ENCODE measurements at places on chromosomes 7 and 10.

GRCh38 chr10:92219559-92219958 is 71.3 kb downstream of the CPEB3 start:
- DNase-seq = no peak

- no peak for DNase-seq
These were observed 21.2 kb downstream of the HEPACAM2 start for GRCh38 chr7:93205046-93205445.

DNA sequence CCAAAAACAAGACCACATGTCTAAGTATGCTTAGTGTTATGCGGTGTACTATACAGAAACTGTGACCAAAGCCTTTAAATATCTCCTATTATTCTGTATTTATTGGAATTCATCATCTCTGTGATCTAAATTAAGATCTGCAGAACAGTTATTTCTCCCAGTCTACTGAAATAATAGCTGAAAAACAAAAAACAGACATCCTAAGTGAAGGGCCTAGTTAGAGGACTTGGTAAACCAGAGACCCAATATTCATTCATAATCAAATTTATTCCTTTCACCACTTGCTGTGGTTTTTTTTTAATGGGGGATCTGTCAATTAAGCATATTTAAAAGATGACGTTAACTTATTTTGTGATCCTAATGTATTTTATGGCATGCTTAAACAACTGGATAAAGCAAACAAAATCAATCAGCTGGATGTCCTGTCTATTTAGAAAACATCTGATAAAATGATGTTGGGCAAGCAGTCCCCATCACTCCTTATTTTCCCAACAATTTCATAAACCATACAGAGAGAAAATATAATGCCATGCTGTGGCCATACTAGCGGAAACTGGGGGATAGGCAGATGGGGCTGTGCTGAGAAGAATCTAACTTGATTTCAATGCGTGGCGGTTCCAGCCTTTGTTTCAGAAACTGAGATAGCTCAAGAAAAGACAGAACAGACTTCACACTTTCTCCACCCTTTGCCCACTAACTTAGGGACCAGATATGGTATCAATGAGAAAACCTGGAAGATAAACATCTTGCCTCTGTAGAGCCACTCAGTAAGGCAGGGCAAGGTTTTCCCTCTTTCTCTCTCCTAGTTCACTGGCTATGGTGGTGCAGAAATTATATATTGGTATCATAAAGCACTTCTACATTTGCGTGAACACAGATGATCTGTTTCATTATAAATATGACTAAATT is 32.9 kb downstream of the ICA1 start:
- DNase-seq = no peak

DNA sequence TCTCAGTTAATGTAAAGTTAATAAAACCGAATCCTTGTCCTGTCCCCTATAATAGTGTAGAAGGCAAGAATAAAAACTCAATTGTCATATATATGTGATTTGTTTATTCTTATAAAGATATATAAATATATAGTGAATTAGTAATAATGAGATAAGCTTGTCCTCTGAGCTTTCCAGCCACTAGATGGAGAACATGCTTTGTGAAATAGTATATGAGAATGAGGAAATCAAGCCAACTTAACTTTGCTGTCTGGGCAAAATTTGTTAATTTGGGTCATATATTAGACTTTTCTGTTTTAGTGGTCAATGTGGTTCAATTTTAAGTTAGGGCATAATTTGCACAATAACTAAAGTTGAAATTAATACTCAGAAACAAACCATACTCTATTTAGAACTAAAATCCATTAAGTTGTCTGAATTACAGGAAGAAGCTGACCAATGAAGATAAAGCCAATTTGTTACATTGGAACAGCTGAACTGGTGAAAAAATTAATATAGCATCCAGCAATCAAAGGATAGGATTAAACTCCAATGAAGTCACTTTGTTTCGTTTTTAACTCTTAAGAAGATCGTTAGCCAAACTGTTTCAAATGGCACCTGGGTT is 595.0 kb downstream of the ARL4A start:
- DNase-seq = no peak

- DNase-seq = peak; percentile 22
These were observed 78.8 kb upstream of the GSDME start for GRCh38 chr7:24836084-24836483.

DNA sequence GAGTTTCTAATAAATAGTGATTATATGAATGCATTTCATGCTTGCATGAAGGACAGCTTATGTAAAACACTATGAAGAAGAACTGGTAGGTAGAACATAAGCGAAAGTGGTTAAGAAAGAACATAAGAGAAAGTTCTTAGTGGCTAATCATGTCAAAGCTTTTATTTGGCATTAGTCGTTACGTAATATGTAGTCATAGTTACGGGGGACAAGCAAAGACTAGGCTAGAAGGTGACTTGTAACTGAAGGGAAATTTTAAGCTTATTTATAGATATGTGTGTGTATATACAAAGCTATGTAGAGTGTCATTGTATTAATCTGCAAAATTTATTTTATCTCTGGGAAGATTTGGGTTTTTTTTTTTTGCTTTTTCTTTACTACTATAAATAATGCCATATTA is 36.9 kb downstream of the CAPZA2 start:
- peak; percentile 14 for DNase-seq

DNA sequence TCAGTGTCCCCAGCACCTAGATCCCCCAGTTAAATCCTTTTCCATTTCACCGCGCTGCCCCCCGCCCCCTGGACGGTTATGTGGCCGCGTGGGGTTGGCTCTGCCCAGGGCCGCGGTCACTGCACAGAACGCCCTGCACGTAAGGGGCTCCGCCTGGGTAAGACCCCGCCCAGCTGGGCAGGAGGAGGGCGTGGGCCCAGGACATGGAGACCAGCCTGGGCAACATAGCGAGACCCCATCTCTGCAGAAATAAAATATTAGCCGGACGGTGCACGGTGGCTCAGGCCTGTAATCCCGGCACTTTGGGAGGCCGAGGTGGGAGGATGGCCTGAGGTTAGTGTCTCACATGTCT is 650 bp upstream of the ZFAND2A start:
- DNase-seq = peak; percentile 47

GRCh38 chr10:73517166-73517888 is 21.5 kb upstream of the PPP3CB start:
- DNase-seq = no peak

GRCh38 chr7:1210321-1210978 is 22.2 kb upstream of the UNCX start:
- no peak for DNase-seq

DNA sequence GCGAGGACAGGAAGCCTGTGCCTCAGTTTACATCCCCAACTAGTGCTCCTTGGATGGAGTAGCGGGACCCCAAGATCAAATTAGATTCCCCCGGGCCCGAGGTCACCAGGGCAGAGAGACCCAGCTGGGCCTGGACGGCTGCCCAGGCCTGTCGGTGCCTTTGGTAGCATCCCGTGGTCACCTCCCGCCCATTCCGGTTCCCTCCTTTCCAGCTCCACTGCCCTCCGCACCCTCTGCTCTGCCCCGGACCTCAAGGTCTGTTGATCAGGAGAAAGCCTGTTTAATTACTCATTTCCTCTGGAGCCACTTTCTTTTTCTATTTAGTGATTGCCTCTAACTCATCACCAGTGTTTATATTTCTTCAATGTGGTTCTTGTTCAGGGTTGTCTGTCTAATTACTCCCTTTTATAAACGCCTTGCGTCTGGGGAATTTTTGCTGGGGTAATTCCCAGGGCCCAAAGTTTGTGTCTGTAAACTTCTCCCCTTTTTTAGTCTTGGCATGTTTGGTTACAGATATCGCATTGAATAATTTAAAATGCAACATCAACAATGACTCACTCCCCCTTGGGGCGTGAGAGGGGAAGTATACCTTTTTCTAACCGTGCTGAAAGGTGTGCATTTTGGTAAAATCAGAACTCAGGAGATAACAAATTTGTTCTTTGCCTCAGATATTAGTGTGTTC is 1.9 kb downstream of the FOXK1 start:
- peak; percentile 48 for DNase-seq

- DNase-seq = no peak
These were observed 31.7 kb downstream of the GRIFIN start for GRCh38 chr7:2444476-2444875.

GRCh38 chr7:39691821-39692220 is 68.4 kb downstream of the RALA start:
- no peak for DNase-seq

DNA sequence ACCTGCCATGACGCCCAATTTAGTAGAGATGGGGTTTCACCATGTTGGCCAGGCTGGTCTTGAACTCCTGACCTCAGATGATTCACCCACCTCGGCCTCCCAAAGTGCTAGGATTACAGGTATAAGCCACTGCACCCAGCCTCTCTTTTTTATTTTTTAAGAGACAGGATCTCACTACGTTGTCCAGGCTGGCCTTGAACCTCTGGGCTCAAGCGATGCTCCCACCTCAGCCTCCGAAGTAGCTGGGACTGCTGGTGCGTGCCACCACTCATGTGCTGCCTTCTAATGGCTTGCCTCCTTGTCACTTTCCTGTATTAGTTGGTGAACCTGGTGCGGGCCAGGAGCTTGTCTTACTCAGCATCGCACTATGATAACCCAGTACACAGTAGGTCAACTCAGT is 27.0 kb downstream of the KLRG2 start:
- no peak for DNase-seq

DNA sequence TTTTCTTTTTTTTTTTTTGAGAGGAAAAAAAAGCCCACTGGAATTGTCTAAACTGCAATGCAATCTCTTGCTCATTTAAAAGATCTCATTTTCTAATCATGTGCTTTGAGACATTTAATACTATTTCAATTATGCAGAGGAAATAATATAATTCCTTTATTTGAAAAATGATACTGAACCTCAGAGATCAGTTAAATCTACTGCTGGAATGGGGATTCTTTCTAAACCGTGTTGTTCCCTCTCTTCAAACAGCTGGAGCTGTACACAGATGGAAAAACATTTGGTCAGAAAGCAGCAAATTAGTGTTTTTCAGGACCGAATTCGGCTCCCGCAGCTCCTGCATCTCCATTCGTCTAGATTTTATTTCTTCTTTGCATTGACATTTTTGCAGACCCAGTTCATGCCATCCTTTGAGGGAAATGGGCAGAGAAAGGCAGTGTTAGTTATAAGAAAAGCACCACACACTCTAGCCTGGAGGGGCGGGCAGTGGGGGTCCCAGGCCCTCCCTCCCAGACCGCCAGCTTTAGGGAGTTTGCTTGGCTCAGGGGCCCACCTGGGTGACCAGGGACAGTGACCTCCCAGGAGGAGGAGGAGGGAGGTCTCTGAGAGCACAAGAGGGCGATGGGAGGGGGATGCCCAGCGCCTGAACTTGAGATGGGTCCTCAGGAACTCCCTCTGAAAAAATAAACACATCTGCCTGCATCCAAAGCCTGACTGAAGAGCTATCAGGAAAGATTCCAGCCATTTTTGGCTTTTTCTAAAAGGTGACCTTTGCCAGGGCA is 32.4 kb downstream of the TRIM8 start:
- DNase-seq = peak; percentile 3

DNA sequence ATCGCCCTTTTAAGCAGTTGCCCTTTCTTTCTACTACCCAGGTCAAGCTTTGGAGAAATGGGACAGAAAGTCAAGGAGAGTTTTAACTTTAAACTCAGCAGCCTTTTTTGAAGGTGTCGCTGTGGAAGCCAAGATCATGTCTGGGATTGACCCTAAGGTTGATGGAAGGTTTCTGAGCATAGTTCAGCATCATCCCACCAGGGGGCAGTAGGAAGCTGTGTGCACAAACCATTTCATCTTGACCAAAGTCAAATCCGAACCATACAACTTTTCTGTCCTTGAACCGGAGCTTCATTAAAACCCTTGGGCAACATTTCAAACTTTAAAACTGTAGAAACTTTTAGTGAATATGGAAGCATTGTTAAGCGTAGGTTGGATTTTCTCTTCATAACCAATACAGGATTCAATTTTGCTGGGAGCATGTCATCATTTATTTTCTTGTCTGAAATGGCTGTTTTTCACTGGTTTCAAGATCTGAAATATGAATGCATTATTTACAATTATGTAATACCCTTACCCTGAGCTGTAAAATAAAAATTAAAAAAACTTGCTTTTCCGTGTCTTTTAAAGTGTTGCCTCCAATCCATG is 214.4 kb upstream of the KIAA1217 start:
- DNase-seq = peak; percentile 37

- DNase-seq = no peak
These were observed 27.9 kb downstream of the LRRC20 start for GRCh38 chr10:70354556-70354955.

DNA sequence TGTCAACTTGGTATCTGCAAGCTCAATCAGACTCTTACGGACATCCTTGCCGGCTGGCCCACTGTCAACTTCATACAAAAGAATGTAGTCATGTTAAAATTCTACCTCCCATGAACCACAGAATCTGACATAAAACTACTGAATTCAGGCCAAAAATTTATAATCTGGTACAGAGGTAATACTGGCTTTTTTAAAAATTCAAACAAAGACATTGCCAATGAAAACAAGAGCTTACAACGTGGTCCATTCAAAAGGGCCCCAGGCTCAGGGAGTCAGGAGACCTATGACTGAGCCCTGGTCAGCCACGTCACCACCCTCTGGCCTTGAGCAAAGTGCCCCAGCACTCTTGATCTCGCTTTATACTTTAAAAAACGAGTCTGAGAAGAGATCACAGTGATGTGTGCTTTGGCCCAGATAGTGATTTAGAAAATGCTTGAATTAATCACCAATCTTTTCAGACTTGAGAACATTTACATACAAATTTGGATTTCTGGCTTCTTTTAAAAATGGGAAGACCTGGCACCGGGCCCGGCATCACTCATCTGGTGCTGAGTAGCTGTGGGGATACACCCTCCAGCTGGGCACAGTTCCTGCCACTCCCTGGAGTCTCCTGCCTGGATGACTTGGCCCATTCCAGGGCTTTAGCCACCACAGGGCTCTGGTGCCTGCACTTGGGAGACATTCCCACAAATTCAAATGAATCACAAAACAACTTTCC is 94.1 kb downstream of the PIP4K2A start:
- no peak for DNase-seq

GRCh38 chr10:8815969-8816368 is 761.5 kb downstream of the GATA3 start:
- no peak for DNase-seq

DNA sequence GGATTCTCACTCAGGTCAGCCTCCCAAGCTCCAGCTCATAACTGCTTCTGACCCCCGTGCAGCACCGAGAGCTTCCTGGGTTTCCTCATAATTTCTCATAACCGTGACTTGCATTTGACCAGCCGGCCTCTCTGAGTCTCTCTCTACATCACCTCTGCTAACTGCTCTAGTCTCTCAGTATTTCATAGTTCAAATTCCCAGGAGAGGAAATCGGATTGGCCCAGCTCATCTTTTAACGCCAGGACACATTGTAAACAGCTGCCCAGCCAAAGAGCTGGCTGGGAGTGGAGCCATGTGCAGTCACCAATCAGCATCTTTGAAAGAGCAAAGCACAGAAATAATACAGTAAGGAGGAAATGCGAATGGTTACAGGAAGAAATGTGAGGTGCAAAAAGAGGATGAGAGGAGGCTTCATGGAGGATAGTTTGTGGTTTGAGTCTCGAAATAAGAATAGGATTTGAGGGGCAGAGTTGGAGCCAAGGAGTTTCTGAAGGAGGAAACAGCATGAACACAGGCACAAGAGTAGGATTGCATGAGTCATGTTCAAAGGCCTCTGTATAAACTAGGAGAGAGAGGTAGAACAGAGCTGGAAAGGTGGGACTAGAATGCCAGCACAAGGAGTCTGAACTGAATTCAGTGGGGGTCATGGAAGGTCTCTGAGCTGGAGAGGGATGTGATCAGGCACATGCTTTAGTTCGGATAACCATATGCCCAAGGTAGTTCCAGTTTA is 15.2 kb upstream of the LBX1 start:
- no peak for DNase-seq

Measured in GM13977 (cell line).